Aorta (tissue), 5 donors: ENCODE measurements at places on chromosomes 3 and 15. TPM values are rescaled to one million over a fixed set of nuclear protein-coding genes. Genes with fewer than 3 reads are reported as not detected.

GRCh38 chr3:191952186-191952585 is 491.2 kb downstream of the PYDC2 start:
- H3K36me3 ChIP-seq: no peaks in the 10 kb centered on the region
- no peak overlapping the region for H3K4me3 ChIP-seq
- H3K4me1 ChIP-seq: no peaks in the 10 kb centered on the region
- no peaks in the 10 kb centered on the region for H3K27me3 ChIP-seq
- DNase-seq: no peak
- H3K27ac ChIP-seq: no peak overlapping the region

- H3K4me1 ChIP-seq: no peaks in the 10 kb centered on the region
- DNase-seq: peak; percentile 93
- H3K4me3 ChIP-seq: no peak overlapping the region
- no peaks in the 10 kb centered on the region for H3K27me3 ChIP-seq
Observed at GRCh38 chr15:63487076-63487757, 17.2 kb upstream of the USP3 start.

DNA sequence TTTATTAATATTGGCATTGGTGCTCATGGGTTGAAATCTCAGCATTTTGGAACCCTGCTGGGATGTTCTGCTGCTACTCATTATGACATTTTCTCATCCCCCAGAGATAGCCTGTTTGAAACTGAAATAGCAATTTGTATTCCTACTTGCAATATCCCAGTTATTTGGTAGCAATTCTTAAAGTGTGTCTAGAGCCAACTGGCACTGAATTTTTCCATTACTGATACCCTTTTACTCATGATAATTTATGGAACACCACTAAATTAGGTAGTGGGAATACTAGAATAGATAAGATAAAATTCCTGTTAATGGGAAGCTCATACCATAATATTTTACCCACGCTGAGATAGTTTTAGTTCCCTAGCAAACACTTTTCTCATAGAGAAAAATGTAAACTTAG is 309.3 kb downstream of the SV2B start:
- no peak for DNase-seq
- no peaks in the 10 kb centered on the region for H3K36me3 ChIP-seq
- H3K4me3 ChIP-seq: no peak overlapping the region
- H3K27ac ChIP-seq: no peak overlapping the region

GRCh38 chr3:194615226-194615625 is 18.0 kb downstream of the TMEM44 start:
- no peaks in the 10 kb centered on the region for H3K27me3 ChIP-seq
- H3K27ac ChIP-seq: no peak overlapping the region
- H3K4me3 ChIP-seq: no peak overlapping the region

DNA sequence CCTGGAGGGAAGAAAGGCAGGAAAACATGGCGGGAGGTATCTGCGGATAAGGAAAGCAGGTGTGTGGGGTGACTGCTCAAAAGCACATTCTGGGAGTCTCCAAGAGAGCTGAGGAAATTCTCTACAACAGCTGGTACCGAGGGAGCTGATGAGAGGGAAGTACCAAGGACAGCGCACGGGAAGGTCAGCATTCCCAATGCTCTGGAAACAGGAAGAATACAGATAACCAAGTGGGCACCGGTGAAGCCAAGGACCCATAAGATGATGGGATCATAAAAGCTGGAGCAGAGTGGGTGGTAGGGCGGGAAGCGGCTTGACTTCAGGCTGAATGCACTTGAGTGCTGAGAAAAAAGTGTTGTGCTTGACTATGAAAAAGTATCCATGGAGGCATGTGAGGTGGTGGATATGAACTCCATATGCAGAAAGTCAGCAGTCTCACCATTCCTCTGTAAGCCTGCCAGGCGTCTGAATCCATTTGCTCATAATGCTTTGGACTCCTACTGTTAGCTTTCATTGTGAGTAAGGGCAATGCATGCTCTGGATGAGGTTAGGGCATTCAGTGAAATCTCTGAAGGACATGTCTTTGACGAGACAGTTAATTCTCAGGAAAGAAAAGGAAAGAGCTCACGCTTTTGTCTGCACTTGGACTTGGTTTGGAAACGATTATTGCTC is 215.5 kb downstream of the NR1D2 start:
- DNase-seq: no peak
- peaks cover 13% of the 10 kb centered on the region for H3K4me1 ChIP-seq
- H3K36me3 ChIP-seq: no peaks in the 10 kb centered on the region
- no peak overlapping the region for H3K4me3 ChIP-seq
- no peak overlapping the region for H3K27ac ChIP-seq
- H3K27me3 ChIP-seq: no peaks in the 10 kb centered on the region

DNA sequence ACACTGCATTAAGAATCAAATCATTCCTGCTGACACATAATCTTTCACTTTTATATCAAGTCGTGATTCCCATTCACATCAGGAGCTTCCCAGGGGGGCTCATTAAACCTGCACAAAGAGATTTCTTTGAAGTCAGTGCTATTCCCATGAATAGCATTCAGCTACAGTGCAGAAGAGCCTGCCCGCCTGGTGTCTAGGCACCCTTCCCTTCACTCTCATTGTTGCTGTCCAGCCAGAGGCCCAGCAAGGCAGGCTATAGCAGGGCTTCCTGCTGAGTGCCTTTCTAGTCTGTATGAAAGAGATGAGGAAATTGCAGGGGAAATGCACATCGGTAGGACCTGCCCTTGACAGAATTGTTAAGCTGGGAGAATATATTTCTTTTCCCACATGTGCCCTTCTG is 4.5 kb upstream of the GJD2 start:
- no peaks in the 10 kb centered on the region for H3K27me3 ChIP-seq
- H3K4me3 ChIP-seq: no peak overlapping the region
- no peak for DNase-seq
- no peak overlapping the region for H3K27ac ChIP-seq
- H3K36me3 ChIP-seq: no peaks in the 10 kb centered on the region

GRCh38 chr15:78914027-78914764 is 30.6 kb downstream of the CTSH start:
- peaks cover 2% of the 10 kb centered on the region for H3K36me3 ChIP-seq
- H3K27me3 ChIP-seq: no peaks in the 10 kb centered on the region
- DNase-seq: peak; percentile 70
- H3K4me3 ChIP-seq: no peak overlapping the region
- H3K4me1 ChIP-seq: peaks cover 4% of the 10 kb centered on the region
- peak overlapping the region; percentile 72 for H3K27ac ChIP-seq

GRCh38 chr3:79253271-79253670 is 514.5 kb downstream of the ROBO1 start:
- no peaks in the 10 kb centered on the region for H3K36me3 ChIP-seq
- H3K27me3 ChIP-seq: no peaks in the 10 kb centered on the region

ITIH1 gene
- total RNA-seq: not detected

OCA2 gene
- 4.0 TPM for total RNA-seq

AGTR1 gene
- total RNA-seq: 8.5 TPM

TGM5 gene
- 0.84 TPM for total RNA-seq

KNG1 gene
- not detected for total RNA-seq

ACSBG1 gene
- total RNA-seq: not detected

MEX3B gene
- 1.2 TPM for total RNA-seq

TCTA gene
- 23.8 TPM for total RNA-seq

POPDC2 gene
- 11.5 TPM for total RNA-seq

CHST14 gene
- 14.0 TPM for total RNA-seq
